ENCODE measurements at places on chromosomes 1 and 21. TPM values are rescaled to one million over a fixed set of nuclear protein-coding genes. Genes with fewer than 3 reads are reported as not detected.

DNA sequence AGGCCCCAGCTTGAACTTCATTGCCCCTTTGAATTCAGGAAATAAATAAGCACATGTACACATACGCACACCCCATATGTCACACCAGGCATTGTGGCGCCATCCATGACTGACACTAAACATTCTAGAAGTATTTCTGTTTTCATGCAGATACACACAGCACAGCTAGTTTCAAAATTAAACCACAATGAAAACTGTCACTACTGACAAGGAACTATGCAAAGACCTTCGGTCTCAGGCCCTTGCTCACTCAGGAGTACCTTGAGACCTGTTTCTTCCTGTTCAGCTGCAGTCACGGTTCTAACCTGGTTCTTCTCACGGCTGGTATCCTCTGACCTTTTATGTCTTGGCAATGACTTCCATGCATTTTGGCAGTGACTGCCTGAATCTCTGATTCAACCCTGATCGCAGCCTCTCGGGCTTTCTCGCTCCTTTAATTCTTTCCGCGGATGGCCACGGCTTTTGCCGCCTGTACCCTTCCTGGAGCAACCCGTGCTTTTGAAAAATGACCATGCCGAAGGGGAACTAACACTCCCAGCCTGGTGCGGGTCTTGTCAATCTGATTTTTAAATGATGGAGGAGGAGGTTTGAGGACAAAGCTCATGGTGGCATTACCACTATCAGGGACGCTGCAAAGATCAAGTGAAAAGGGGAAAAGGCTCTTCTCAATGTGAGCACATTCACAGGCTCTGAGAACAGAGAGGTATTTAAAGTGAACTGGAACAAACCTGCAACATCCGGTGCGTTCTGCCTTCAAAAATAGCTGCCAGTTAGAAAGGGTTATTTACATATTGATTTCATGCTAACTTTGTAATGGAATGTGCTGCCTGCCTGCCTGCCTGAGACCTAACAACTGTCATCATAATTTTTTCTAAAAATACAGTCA is 384.6 kb downstream of the RRAGC start:
- no peak for DNase-seq

DNA sequence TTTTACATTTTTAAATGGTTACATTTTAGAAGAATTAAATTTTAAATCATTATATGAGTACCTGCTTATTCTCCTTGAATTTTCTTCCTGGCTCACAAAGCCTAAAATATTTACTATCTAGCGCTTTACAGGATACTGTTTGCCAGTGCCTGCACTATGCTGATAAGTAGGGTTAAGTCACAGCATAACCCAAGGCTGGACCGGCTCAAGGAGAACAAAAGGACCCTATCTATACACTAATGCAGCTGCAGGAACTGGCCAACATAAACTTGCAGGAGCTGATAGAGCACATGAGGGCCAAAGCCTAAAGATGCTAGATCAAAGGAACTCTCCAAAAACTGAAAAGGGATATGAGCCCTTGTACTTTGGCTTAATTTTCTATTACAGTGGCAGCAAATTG is 1086.9 kb upstream of the TMPRSS15 start:
- DNase-seq = no peak

- no peak for DNase-seq
These were observed 19.3 kb upstream of the LBR start for GRCh38 chr1:225446981-225447615.

- no peak for DNase-seq
These were observed 84.2 kb downstream of the CDC7 start for GRCh38 chr1:91584878-91585277.

DNA sequence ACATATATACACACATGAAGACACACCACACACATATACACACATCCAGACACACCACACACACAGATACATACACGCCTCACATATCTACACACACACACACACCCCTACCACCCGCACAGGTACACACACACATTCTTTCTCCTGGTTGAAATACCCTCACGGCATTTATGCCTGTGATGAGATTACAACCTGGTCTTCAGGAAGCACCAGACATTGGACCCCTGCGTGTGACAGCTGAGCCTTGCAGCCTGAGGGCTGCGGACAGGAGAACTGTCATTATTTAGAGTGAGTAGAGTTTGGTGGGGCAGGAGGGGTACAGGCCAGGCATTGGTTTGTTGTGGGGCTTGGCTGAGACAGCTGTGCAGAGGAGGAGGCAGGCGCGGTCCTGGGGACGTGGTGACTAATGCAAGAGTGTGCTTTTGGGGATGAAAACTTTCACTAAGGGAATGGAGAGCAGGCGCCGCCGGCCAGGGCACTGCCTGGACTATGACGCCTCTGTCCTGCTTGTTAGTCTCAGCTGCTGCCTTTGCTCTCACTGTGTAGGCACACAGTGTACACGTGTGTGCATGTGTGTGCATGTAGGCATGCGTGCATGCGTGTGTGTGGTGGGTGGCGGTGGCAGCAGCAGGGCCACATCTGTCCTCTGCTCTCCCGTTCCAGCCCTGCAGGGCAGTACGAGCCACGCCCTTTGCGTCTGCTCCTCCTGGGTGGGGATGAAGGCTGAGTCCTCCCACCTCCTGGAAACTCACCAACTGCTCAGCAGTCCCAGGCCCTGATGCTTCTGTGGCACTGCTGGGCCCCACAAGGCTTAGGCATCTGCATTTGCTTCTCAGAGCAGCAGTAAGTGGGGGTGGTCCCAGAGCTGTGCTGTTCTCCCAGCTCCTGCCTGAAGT is 57.6 kb downstream of the SPSB1 start:
- DNase-seq = no peak

DNA sequence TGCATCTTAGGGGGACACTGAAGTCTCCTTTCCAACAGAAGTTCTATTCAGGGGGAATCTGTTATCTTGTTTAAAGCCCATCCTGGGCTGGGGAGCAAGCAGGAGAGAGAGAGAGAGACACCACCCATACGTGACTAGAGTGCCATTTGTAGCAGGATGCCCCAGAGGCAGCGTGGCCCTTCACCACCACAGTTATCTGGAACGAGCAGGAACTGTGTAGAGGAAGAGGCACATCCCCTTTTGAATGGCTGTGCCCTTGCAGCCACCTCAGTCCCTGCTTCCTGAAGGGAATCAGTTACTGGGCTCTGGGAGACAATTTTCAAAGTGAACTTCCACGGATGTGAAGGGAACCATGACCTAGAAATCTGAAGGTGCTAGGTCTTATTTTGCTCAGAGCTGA is 19.4 kb upstream of the LAMTOR5 start:
- DNase-seq = no peak

DNA sequence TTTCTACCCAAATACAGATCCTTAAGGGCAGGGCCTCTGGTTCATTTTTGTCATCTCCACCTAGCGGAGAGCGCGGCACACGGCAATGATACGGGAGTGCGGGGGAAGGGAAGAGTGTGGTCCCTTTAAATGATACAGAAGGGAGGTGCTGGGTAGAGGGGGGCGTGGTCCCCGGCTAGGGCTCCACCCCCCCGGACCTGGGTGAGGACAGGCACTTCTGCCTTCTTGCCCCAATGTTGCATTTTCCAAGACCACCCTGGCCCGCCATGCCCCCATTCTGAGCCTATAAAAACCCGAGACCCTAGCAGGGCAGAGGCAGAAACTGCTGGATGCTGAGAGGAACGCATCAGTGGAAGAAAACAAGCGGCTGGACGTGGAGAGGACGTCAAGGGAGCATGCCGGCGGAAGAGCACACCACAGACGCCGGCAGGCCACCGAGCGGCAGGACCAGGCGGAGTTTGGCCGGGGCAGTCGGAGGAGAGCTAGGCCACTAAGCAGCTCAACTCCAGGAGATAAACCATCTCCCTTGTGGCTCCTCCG is 30.0 kb downstream of the LRRC3 start:
- peak; percentile 60 for DNase-seq

DNA sequence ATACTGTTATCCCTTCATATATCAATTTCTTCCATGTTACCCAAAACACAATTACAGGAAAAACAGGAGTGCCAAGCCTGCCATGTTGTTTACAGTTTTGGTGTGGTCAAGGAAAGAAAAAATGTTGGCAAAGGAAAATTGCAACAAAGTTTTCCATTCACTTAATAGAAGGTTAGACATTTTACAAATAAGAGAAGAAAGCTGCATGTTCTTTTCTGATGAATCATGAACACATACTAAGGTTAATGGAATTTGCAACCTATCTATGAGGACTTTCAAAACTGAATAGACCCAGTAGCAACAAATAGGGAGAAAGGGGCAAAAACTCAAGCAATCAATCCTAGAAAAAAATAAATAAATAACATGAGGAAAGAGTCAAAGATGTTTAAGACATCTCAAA is 556.7 kb downstream of the DPYD start:
- no peak for DNase-seq

DNA sequence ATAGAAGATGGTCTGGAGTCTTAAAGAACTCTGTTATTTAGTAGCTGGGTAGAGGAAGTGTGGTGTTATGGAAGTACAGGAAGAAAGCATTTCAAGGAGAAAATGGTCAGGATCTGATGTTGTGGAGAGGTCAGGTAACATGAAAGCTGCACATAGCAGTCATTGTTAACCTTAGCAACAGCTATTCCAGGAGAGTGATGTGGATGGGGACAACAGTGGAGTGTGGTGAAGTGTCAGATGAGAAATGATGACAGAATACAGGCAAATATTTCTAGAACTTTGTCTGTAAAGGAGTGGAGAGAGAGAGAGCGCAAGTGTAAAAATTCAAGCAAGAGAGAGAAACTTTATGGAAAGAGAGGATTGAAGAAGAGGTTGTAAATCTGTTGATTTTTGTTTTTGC is 15.6 kb downstream of the TLCD4 start:
- no peak for DNase-seq

GRCh38 chr1:225425201-225425786 is 2.5 kb downstream of the LBR start:
- peak; percentile 50 for DNase-seq

GRCh38 chr1:170560681-170561285 is 28.8 kb downstream of the GORAB start:
- DNase-seq = no peak

DNA sequence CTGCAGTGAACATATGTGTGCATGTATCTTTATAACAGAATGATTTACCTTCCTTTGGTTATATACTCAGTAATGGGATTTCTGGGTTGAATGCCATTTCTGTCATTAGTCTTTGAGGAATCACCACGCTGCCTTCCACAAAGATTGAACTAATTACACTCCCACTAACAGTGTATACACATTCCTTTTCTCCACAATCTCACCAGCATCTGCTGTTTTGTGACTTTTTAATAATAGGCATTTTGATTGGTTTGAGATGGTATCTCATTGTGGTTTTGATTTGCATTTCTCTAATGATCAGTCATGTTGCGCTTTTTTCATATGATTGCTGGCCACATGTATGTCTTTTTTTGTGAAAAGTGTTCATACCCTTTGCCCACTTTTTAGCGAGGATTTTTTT is 680.5 kb downstream of the PTPRC start:
- no peak for DNase-seq

GRCh38 chr21:20086508-20086907 is 911.7 kb upstream of the NCAM2 start:
- no peak for DNase-seq

GRCh38 chr1:240526312-240526711 is 85.6 kb downstream of the GREM2 start:
- DNase-seq = no peak

- DNase-seq = no peak
These were observed 22.4 kb downstream of the CAPZB start for GRCh38 chr1:19462781-19463503.

Gene DDOST
- 260 TPM for total RNA-seq

Gene TPTE
- total RNA-seq = not detected

Gene GRIK3
- total RNA-seq = 3.7 TPM

Gene GIPC2
- total RNA-seq = 1.9 TPM

Gene RPTN
- not detected for total RNA-seq

Gene GJA4
- 2.7 TPM for total RNA-seq
